ENCODE measurements at places on chromosomes 6 and 20. TPM values are rescaled to one million over a fixed set of nuclear protein-coding genes. Genes with fewer than 3 reads are reported as not detected.

GRCh38 chr6:12955956-12956355 lies 239.4 kb downstream of the PHACTR1 start:
- DNase-seq: no peak

- DNase-seq: no peak
Measured at GRCh38 chr6:139473731-139474130, 99.3 kb upstream of the CITED2 start.

GRCh38 chr6:157434349-157435033 lies 53.5 kb downstream of the ZDHHC14 start:
- no peak for DNase-seq

GRCh38 chr6:104987218-104987617 lies 30.3 kb downstream of the LIN28B start:
- DNase-seq: no peak

STK35 gene
- 13.5 TPM for total RNA-seq
